ENCODE measurements at places on chromosomes 3 and 15.
A peak's percentile ranks its signal among the peaks of the same experiment; 100 is the strongest.

DNA sequence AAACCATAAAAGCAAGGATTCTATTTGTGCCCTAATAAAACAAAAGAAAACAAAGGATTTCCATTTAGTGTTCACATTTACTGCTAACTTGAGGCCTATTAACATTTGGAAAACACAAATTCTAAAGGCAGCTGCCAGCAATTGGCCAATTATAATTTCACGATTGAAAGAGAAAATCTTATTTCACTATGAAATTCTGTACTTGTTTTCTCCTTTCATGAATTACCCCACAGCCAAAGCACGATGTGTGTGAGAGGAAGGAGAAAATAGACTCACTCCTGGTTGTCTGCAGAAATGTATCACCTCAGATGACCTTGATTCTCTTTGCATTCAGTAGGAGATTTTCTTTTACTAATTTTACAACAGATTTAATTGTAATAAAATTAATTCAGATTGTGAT, 242.8 kb upstream of the GBE1 start:
- no peak for DNase-seq

DNA sequence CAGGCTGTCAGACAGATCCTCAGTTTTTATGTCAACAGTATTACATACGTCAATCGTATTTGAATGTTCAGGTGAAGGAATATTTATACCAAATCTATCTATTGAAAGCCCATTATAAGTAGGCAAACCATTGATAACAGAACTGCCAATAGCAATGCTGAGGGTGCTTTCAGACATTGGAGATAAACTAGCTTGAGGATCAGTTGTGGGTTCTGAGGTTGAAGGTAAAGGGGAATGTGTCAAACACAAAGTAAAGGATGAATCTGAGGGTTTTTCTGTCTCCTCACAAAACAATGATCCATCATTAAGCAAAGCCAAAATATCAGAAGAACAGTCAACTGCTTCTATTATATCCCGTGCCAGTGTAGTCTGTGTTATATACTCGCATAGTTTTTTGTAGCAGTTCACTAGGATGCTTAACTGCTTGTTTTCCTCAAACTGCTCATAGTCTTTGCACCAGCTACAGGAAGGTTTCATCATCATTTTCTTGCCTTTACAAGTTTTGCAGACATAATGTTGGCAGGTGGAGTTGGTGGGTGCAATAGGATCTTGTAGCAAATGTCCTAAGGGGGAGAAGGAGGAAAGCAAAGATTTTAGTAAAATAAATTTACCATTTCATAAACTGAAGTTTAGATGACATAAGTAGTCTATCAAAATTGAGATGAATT, 43.8 kb downstream of the MSL2 start:
- no peak for DNase-seq

DNA sequence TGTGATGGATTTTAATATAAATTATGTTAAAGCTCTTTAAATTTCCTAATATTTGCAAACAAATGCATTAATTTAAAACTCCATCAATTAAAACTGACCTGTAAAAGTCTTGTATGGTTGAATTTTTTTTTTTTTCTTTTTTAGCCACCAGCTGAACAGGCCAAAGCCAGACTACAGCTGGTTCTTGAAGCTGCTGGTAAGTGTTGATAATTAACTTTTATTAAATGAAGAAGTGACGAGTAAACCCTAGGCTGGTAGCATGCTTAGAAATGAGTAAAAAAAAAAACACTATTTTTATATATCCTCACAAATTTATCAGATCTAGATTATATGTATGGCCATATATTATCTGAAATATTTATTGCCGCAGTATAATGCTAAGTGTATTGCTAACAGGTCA, 216.3 kb upstream of the MLF1 start:
- no peak for DNase-seq

DNA sequence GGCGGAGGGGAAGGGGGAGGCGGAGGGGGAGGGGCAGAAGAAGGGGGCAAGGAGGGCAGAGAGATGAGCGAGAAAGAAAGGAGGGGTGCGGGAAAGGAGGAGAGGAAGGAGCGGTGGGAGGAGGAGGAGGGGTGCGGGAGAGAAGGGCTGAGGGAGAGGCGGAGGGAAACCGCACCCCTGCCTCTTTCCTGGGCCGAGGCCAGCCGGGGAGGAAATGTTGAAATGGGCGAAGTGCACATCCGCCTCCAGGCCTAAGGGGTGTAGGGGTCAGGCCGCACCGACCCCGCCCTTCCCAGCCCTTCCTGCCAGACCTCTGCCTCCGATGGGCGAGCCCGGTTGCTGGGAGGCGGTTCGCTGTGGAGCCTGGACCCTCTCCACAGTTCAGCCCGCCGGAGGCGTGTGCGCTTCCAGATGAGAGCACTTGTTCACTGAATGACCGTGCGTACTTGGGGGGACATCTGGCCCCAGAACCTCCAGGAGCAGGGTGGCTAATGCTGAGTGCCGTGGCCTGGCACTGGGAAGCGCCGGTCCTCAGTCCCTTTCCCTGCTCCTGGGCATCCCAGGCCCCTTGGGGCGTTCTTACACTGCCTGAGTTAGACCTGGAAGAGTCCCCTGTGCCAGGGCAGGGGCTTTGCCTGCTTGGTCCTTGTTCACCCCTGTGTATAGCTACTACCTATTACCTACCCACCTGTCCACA, 110.3 kb upstream of the KLF13 start:
- peak; percentile 66 for DNase-seq
